ENCODE measurements at places on chromosomes 6 and 20. TPM values are rescaled to one million over a fixed set of nuclear protein-coding genes. Genes with fewer than 3 reads are reported as not detected.
A peak's percentile ranks its signal among the peaks of the same experiment; 100 is the strongest.

- DNase-seq, result no peak
These were observed 536.0 kb downstream of the BTBD3 start for GRCh38 chr20:12453711-12454110.

TBXT gene
- not detected for total RNA-seq

PLA2G7 gene
- not detected for total RNA-seq

- peak; percentile 33 for DNase-seq
These were observed 95.6 kb downstream of the SNAP25 start for GRCh38 chr20:10314198-10314597.

DNA sequence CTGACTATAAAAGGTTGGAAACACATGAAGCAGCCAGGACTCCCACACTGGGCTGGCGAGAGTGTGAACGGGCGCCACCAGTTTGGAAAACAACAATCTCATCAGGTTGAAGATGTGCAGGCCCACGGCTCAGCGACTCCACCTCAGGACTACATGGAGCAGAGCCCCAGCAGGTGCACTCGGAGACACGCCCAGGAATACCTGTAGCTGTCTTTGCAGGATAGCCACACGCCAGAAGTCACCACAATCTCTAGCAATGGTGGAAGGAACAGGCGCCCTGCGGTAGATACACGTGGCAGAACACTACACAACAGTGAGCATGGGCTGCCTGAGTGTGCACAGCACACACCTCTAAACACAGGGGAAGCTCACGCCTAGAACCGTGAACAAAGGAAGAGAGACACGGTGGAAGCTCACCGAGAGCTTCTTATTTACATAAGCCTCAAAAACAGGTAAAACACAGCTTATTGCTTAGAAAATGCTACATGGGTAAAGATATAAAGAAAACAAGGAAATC lies 28.7 kb upstream of the RPS6KA2 start:
- no peak for DNase-seq
